COR-L47 (cell line): ENCODE measurements at places on chromosomes 1 and 21.

GRCh38 chr1:84758968-84759491 is 68.8 kb upstream of the SSX2IP start:
- no peak for DNase-seq

- DNase-seq = no peak
Measured at GRCh38 chr1:104019675-104020049, 270.0 kb downstream of the AMY1C start.

DNA sequence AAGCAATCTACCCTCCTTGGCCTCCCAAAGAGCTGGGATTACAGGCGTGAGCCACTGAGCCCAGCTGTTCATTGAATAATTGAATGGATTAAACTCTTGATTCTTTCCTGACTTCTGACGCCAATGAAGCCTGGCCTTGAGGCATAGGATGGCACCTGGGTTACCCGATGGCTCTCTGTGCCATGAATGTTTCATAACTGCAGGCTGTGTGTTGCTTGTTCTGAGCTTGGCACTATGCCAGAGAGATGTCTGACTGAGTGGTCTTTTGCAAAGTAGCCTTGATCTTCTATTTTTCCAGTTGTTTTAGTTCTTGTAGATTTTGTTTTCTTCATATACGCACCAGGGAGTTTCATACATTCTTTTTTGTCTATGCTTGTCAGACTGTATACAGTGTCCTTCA is 38.5 kb upstream of the AK4 start:
- DNase-seq = peak; percentile 5

- no peak for DNase-seq
Measured at GRCh38 chr1:18546026-18546425, 65.3 kb downstream of the KLHDC7A start.

GRCh38 chr1:175715742-175716141 is 27.7 kb downstream of the TNR start:
- no peak for DNase-seq

DNA sequence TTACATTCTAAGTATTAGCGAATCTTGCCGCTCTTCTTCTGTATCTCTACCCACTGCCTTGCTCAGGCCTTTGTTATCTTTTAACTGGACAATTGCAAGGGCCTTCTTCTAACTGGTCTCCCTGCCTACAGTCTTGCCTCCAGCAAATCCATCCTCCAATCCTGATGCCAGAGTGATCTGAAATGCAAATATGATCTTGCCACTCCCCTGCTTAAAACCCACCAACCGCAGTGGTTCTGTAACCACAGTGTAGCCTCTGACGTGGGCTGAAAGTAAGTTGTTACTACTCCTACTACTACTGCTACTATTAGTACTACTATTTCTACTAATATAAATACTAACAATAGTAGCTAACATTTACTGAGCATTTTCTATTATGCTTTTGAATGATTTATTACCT is 12.4 kb downstream of the MOV10 start:
- DNase-seq = no peak

DNA sequence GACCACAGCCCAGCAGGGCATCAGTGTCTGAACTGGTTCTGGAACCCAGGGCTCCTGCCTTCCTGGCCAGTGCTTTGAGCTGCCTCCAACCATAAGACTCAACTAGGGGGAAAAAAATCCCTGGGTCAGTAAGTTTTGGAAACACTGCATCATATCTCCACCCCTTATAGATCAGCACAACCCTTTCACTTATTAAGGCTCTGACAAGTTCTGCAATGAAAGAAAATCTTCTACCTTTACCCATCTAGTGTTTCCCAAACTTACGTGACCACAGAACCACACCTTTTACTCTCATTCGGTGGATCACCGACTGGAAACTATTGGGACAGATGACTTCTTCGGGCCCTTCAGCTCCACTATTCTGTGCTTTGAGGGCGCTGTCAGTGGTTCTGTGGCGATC is 78.4 kb upstream of the TMEM51 start:
- no peak for DNase-seq

GRCh38 chr1:8185400-8185799 is 132.5 kb upstream of the SLC45A1 start:
- no peak for DNase-seq

DNA sequence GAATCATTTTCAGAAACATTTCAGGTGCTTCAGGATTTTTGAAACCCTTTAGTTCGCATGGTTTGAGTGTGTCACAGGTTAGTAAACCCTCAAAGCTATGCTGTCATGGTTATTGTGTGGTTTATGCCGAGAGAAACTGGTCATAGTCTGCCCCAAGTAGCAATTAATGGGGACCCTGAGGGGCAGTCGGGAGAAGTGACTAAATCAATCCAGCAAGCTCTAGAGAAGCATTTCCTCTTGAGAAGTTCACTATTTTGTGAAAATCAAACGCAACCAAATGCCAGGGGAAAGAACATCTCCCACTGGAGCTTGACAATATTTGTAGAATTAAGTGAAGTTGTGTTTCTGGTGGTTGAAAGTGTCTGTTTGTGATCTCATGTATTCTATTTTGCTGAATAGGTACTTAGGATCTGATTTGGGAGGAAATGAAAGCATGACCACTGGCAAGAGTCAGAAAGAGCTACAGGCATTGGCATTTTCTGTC is 63.0 kb upstream of the BACH1 start:
- DNase-seq = no peak

GRCh38 chr1:48923116-48923515 is 146.4 kb upstream of the BEND5 start:
- DNase-seq = no peak

DNA sequence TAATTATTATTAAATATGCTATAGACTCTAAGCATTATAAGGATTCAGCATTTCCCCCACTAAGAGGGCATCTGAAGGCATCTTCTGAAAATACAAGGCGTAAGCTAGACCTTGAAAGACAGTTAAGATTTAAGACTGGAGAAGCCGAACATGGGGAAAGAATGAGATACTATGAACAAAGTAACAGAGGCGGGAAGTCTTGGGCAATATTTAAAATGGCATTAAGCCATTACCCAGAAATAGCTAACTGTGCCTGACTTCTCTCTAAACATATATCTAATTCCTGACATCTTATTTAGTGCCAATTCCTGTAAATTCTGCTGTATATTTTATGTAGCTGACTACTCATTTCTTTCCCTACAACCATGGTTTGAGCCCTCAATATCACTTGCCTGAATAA is 20.9 kb downstream of the DPH5 start:
- DNase-seq = no peak

GRCh38 chr1:58035523-58035922 is 511.0 kb downstream of the OMA1 start:
- DNase-seq = peak; percentile 41

DNA sequence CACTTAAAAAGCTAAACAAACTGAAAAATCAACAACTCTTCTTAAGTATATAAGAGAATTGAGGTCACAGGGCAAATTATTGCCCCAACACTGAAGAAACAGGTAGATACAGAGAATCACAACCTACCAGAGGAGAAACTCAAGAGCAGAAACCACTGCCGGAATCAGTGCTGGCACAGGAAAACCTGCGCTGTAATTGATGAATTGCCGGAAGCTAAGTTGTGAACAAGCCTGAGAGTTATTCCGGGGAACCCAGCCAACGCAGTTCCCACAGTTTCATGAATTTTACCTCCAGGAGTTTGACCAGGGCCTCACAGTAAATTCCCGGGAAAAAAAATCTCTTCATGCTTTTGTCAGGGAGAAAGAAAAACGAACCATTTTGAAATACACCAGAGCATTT is 657.1 kb upstream of the BRINP3 start:
- DNase-seq = no peak

GRCh38 chr1:207051191-207051943 is at the start of gene YOD1:
TSS of gene YOD1 (minus strand) at chr1:207051208. CDS start at chr1:207051030, 178 bp downstream.
- no peak for DNase-seq

DNA sequence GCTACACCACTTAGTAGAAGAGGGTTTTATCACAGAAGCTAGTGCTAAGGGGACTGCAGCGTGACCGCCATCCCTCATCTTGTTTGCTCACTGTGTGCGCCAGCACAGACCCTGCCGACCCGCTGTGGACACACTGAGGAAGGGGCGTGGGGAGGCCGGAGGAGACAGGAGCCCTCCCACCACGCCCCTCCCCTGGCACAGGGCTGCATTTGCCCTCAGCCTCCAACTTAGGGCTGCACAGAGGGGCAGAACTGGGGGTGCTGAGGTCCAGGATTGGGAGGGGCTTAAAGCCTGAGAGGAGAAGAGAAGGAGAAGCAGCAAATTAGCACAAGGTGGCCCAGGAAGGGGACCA is 37.2 kb downstream of the RRP1 start:
- DNase-seq = no peak

GRCh38 chr1:115463347-115463746 is 125.3 kb upstream of the NGF start:
- DNase-seq = peak; percentile 15

- no peak for DNase-seq
Measured at GRCh38 chr1:5297180-5297885, 642.9 kb downstream of the AJAP1 start.

DNA sequence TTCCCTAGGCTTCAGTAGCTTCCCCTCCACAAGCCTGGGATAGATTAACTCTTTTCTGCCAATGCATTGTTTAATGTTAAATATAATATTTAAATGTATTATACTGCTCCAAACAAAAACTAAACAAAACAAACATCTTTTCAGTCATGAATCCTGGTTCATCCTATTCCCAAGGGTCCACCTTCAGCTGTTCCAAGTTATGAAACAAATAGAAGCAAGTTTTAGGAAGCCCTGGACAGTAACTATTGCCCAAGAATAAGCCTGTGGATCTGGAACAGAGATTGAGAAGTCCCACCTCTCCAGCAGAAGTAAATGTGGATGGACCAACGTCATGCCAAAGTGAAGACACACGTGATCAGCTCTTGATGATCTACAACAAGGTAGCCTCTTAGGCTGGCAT is 408.1 kb downstream of the SETD4 start:
- no peak for DNase-seq

DNA sequence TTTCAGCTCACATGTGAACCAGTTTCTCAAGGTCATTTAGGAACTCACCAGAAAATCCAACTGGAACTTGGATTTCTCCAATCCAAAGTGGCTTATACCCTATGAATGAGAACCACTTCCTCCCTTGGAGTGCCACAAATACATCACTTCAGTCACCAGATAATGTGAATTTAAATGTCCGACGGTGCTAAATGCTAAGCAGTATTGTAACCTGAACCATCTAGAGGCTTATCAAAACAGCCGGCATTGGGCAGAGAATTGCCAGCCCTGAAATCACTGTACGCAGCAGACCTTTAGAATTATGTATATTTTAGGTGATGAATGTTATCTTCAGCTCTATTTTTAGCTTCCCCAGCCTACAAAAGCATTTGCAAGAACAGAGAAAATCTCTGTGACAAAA is 76.8 kb upstream of the COX20 start:
- DNase-seq = no peak

DNA sequence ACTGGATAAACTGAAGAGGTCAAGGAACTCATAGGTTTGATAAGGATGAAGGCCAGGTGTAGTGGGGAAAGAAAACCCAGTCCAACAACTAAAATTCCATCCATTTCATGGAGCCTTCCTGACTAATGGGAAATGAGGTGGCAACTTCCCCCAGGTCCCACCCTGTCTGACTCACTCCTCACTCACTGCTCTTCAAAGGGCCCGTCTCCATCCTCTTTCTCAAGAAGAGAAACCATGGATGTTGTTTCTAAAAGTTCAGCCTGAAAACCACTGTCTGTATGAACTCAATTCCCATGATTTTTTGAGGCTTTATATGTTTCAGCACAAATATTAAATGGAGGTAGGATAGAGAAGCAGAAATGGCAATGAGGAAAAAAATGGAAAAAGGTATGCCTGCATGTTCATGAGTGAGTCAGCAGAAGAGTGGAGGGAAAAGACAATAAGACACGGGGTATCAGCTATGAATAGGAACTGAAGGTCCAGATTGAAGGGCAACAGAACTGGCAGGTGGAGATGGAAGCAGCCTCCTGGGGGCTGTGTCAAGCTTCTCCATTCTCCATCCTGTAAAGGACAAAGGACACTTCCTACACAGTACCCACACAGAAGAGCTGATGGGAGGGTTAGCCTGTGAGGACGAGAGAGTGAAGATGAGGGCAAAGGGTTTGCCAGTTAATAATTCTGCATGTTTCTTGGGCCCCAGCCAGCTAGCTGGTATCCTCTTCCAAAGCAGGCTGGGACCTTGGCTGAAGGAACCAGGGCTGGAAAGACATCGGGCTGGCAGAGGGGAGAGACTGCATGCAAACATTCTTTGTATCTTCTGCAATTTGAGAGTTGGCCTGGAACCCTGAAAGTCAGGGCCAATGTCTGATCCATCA is 5.5 kb upstream of the ELOVL1 start:
- no peak for DNase-seq

DNA sequence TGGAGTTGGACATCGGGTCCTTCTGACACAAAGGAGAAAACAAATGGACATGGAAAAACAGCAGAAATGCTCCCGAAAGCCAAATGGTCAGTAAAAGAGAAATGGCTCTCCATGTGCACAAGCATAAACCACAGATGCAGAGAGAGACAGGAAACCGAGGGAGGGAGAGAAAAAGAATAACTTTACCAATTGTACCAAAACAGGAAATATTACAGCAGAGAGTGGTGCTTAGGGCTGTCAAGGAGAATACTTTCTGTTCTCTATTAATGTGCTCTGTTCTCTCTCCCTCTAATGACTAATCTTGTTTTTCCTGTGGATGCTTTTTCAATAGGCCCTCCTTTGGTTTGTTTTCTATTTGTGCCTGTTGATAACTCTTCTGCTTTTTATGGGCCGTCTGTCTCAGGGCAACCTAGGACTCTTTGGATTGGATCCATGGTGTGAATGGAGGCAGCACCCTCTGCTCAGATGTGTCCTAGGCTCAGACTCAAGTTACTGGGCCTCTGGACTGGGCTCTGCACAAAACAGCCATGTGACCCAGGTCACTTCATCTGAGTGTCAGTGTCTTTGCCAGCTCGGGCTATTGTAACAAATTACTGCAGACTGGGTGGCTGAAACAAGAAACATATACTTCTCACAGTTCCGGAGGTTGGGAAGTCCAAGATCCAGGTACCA is 663.0 kb downstream of the NPHP4 start:
- no peak for DNase-seq

GRCh38 chr1:225447650-225448089 is 19.8 kb upstream of the LBR start:
- no peak for DNase-seq

GRCh38 chr1:30038134-30039025 is 685.0 kb downstream of the MATN1 start:
- no peak for DNase-seq

DNA sequence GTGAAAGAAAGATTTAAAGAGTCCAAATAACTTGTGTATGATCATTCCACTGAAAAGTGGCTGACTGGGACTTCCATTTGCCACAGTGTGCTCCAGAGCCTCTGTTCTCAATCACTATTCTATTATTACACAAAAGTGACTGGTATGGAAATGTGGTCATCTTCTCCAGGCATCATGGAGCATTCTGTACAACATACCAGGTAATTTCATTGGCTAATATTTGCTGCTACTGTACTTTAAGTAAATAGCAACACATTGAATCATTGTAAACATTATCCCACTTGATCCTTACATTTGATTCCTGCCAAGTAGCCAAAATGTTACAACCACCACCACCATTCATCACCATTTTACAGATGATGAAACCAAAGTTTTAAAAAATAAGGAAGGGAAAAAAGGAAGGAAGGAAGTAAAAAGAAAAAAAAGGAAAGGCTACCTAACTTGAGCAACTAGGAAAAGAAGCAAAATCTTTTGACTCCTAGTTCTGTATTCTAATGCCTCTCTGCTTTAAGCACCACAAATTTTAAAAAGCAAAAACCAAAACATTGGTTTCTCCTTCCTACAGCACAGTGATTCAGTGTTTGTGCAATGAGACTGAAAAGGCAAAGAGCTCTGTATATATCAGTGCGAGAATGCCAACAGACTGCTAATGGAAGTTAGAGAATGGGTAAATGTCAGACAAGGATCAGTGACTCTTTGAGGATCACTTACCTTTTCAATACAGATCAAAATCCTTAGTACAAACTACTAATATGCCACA is 361.4 kb upstream of the PTBP2 start:
- DNase-seq = no peak
